ENCODE measurements at places on chromosomes 7 and 10.

DNA sequence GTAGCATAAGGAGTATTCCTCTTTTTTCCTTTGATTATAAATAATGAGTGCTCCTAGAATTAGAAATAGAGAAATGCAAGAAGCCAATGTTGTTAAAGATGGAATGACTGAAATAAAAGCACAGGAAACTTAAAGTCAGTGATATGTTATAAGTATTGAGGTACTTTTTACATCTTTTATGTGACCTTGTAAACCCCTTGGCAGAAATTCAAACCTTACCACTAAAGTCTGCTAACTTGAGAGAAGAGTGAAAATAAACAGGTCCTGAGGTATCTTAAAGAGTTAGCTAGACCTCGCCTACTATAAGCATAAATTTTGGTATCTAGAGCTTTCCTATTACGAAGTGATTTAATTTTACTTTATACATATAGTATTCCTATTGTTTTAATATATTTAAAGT lies 188.2 kb downstream of the DKK1 start:
- DNase-seq = no peak

DNA sequence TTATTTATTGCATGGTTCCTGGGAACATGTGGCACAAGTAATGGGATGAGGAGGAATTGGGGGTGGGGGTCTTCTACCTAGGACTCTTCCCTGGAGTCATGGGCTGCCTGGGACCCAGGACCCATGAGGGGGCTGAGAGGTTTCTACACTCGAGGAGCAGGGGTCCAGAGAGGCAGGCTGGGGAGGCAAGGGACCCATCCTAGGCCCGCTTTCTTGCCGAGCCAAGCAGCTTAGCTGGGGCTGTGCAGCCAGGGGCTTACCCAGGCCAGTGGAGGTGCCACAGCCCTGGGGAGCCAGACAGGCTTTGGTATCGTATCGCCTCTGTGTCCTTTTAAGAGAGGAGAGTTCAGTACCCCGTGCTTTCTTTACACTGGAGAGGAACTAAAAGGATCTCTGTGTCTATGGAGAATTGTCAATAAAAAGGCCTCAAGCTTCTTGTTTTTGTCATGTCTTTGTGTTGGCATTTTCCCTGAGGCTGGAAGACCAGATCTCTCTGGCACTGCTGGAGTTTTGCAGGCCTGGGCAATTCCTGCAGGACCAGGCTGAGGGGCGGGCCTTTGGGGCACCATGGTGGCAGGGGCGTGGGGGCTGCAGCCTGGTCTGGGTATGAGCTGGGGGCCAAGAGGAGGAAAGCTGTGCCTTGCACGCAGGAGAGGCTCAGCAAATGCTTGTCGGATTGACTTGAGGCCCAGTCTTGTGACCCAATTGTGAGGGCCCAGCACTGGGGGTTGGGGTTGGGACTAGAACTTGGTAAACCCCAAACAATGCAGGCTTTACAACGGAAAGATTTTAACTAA lies 11.1 kb downstream of the SFRP5 start:
- no peak for DNase-seq

DNA sequence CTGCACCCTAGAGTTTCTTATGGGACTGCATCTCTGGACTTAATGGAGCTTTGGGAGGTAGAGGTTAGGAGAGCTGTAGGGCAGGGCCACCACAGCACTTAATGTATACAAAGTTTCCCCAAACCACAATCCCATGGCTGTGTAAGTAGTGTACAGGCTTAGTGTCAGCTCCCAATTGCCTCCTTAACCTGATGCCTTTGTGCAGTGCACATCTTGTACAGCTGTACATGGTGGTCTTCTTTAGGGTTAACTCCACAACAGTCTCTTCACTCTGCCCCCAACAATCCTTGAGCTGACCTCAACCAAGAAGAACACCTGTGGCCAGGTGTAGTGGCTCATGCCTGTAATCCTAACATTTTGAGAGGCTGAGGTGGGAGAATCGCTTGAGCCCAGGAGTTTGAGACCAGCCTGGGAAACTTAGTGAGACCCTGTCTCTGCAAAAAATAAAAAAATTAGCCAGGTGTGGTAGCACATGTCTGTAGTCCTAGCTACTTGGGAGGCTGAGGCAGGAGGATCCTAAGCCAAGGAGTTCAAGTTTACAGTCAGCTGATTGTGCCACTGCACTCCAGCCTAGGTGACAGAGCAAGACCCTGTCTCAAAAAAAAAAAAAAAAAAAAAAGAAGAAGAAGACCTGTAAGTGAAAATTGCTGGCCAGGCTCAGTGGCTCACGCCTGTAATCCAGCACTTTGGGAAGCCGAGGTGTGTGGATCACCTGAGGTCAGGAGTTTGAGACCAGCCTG lies 6.8 kb downstream of the PLAU start:
- no peak for DNase-seq

GRCh38 chr7:155948423-155948822 lies 136.2 kb upstream of the SHH start:
- no peak for DNase-seq

- no peak for DNase-seq
These were observed 46.4 kb downstream of the ABCB5 start for GRCh38 chr7:20661884-20662283.

DNA sequence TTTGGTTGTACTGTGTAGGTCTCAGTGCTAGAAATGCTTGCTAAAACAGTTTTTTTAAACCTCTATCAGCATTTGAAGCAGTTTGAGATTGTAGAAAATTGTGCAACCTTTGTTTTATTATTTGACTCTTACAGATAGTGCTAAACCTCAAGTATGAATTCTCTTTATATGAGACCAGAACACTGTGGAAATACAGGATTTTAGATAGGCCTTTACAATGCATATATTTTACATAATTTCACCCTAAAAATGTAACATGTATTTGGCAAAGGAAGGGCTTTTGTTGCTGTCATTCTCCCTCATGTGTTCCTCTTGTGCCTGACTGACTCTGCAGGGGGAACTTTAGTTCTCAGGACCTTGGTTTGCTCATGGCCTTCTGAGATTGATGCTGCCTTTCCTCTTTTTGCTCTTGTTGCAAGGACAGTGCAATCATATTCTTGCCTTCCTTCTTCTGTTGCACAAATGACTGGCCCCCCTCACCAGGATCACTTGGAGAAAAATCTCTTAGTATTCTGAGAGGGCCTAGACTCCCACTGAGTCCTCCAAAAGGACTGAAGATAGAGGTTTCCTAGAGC lies 188.7 kb downstream of the PPP1R9A start:
- DNase-seq = no peak

- DNase-seq = no peak
These were observed 2.0 kb upstream of the ZNF398 start for GRCh38 chr7:149145031-149145845.

GRCh38 chr10:64867501-64867962 lies 1346.3 kb downstream of the REEP3 start:
- no peak for DNase-seq

DNA sequence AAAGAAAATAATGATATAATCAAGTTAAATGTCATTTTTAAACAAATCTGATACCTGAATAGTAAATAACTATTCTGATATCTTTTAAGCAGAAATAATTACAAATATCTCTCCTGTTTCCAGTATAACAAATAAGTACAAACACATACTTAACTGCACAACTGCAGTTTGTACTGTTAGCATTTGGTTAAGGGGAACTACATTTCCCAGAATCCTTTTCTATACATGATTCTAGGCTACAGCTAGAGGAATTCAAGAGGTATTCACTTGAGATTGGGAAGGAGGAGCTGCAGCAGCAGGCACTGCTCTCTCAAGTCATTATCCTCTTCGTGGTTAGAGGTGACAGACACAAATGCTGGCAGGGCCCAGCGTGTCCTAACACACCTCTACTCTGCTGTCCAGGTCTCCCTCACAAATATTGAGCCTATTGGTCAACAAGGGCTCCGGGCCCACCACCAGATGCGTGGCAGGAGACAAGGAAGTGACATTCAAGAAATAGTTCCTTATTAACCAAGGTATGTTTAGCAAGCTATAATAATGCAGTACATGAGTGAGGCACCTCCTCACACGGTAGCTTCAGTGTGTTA lies 255.1 kb upstream of the MKLN1 start:
- DNase-seq = no peak

- no peak for DNase-seq
These were observed 28.6 kb upstream of the TMEM178B start for GRCh38 chr7:141045126-141045841.

DNA sequence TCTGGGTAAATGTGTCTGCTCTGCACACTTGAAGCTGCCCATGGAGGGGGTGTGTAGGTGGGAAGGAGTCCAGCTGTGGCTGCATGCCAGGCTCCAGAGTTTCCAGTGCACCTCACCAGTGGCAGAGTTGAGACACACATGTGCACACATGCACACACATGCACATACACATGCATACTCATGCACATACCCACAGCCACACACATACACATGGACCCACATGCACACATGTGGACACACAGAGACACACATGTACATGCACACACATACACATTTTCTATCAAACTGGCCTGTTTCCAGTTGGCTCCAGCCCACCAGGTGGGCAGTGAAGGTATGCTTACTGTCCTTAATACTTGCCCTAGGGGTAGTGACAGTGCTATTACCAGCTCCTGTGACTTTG lies 99.7 kb downstream of the RAMP3 start:
- DNase-seq = no peak

- DNase-seq = no peak
These were observed 681.2 kb upstream of the NRP1 start for GRCh38 chr10:34015700-34016099.

GRCh38 chr7:138608275-138608674 lies 92.9 kb downstream of the SVOPL start:
- DNase-seq = no peak

GRCh38 chr7:108384716-108385483 lies 71.3 kb downstream of the NRCAM start:
- no peak for DNase-seq

GRCh38 chr7:34073676-34074075 lies 168.3 kb downstream of the BMPER start:
- no peak for DNase-seq

DNA sequence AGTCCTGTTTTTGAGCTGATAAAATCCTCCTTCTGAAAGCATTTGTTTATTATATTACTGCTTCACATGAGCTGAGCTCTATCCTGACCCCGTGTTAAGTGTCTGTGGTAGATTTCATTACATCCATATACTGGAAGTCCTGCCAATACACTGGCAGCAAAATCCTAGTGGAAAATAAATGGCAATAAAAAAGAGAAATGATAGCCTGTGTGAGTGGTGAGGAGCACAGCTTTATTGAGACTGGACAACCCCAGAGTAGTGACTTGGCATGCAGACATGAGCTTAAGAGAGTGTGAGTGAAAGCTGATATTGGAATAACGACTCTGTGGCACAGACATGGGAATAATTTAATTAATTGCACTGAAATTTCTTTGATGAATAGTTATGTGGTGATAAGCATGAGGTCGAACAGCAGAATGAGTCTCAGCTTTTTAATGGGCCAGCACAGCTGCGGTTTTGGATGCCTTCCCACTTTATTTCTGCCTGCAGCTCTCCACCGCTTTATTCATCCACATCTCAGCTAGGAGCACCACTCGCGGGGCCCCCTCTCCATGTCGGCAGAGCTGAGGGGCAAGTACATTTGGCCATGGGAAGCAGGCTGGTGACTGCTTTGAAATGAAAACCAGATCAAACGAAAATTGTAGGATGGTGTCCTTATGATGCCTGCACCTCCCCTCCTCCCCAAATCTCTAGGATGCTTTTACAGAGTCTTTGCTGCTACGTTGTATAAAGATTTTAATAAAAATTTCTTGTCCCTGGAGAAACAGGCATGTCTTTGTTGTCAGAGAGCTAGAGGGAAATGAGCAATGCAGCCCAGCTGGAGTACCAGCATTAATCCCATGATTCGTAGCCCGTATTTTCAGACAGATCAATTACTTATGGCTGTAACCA lies 494.3 kb downstream of the AUTS2 start:
- DNase-seq = no peak

DNA sequence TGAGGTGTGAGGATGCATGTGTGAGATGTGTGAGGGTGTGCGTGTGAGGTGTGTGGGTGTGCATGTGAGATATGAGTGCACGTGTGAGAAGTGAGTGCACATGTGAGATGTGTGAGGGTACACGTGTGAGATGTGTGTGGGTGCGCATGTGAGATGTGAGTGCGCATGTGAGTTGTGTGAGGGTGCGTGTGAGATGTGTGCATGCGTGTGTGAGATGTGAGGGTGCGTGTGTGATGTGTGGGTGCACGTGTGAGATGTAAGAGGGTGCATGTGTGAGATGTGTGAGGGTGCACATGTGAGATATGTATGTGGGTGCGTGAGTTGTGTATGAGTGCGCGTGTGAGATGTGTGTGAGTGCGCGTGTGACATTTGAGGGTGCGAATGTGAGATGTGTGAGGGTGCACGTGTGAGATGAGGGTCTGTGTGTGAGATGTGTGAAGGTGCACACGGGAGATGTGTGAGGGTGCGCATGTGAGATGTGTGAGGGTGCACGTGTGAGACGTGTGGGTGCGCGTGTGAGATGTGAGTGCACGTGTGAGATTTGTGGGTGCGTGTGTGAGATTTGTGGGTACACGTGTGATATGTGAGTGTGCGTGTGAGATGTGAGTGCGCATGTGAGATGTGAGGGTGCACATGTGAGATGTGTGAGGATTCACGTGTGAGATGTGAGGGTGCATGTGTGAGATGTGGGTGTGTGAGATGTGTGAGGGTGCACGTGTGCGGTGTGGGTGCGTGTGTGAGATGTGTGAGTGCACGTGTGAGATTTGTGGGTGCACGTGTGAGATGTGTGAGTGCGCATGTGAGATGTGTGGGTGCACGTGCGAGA lies 30.5 kb downstream of the PPIF start:
- DNase-seq = no peak

DNA sequence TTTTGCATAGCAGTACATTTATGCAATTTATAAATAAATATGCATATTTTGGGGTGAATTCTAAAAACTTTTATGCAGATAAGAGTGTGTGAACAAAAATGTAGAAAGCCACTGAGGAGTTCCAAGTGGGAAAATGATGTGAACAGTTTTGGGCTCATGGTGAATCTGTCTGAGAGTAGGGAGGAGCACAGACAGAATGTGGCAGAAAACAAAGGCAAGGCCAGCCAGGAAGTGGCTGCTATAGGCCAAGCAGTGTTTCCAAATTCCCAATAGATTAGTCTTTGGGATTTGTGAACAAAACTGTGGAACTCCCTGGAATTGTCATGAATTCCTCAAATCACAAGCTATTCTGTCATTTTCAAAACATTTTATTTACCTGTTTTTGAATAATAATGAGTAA lies 73.6 kb upstream of the AMPH start:
- no peak for DNase-seq

- no peak for DNase-seq
These were observed 42.6 kb upstream of the GSAP start for GRCh38 chr7:77458786-77459185.

DNA sequence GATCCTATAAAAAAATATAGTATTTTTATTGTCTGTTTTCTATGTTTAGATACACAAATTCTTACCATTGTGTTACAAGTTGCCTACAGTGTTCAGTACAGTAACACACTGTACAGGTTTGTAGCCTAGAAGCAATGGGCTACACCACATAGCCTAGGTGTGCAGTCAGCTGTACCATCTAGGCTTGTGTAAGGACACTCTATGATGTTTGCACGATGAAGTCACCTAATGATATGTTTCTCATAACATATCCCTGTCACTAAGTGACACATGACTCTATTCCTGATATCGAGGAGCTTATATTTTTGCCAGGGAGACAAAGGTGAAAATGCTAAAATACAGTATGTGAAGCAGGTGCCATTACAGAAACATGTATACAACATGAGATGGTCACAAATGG lies 18.6 kb downstream of the ZNF25 start:
- no peak for DNase-seq
